ENCODE measurements at places on chromosomes 1 and 21.

DNA sequence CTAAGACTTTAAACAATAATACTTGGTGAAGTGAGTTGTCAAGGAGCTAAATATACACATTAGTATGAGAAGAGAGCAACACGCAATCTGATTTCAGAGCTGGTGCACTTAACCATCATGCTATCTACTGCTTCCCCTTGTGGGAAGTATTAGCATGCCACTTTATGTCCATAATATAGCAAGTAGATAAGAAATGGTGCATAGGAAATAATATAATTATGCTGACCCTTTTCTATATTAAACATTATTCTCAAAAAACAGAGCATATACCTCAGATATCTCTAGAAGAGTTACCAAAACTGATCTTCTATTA lies 63.4 kb downstream of the MAGI3 start:
- DNase-seq, result no peak

- DNase-seq, result no peak
These were observed at the start of gene AIRE for GRCh38 chr21:44285138-44285992. TSS of gene AIRE (plus strand) at chr21:44285876. CDS start at chr21:44286007, 131 bp downstream.

DNA sequence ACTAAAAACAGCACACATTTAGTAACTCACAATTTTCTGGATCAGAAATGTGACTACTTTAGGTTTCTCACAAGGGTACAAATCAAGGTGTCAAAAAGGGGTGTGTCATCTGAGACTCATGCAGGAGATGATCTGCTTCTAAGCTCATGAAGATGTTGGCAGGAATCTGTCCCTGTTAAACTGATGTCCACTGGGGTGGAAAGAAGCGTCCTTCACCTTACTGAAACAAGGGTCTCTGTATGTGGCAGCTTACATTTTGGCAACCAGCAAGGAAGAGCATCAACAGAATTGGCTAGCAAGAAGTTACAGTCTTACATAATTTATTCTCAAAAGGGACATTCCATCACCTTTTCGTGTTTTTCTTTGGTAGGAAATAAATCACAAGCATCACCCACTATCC lies 1223.8 kb downstream of the AMY1C start:
- no peak for DNase-seq

DNA sequence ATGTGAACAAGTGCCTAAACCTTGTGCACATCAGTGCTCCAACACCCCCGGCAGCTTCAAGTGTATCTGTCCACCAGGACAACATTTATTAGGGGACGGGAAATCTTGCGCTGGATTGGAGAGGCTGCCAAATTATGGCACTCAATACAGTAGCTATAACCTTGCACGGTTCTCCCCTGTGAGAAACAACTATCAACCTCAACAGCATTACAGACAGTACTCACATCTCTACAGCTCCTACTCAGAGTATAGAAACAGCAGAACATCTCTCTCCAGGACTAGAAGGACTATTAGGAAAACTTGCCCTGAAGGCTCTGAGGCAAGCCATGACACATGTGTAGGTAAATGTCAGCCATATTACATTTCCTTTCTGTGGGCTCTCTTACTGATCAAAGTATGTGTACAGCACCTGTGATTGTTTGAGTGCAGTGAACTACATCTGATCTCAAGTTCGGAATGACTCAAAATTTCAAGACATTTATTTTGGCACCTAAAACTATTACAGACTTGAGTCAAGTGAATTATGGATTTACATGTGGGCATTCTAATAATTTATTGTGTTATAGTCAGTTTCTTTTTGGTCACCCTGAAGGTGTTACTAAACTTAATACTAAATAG lies 196.5 kb downstream of the TPR start:
- no peak for DNase-seq

GRCh38 chr1:18666317-18666920 lies 35.8 kb downstream of the PAX7 start:
- no peak for DNase-seq

GRCh38 chr1:20355101-20355827 lies 64.6 kb downstream of the VWA5B1 start:
- no peak for DNase-seq

GRCh38 chr1:64304823-64305222 lies 101.4 kb downstream of the UBE2U start:
- DNase-seq, result no peak

DNA sequence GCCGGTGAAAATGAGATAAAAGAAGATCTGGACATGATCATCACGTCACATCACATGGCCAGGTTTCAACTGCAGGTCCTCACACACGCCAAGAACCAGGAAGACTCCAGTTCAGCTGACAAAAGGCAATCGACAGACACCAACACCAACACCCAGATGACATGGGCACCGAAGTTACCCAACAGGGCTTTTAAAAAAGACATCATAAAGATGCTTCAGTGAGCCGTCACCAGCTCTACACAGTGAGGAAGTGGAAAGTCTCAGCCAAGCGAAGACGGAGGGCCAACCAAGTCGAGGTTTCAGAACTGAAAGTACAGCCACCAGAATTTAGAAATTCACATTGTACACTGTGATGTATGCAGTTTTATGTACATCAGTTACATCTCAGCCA lies 154.3 kb upstream of the COL6A1 start:
- DNase-seq, result no peak

GRCh38 chr1:52677076-52677806 lies 20.9 kb downstream of the COA7 start:
- DNase-seq, result no peak

DNA sequence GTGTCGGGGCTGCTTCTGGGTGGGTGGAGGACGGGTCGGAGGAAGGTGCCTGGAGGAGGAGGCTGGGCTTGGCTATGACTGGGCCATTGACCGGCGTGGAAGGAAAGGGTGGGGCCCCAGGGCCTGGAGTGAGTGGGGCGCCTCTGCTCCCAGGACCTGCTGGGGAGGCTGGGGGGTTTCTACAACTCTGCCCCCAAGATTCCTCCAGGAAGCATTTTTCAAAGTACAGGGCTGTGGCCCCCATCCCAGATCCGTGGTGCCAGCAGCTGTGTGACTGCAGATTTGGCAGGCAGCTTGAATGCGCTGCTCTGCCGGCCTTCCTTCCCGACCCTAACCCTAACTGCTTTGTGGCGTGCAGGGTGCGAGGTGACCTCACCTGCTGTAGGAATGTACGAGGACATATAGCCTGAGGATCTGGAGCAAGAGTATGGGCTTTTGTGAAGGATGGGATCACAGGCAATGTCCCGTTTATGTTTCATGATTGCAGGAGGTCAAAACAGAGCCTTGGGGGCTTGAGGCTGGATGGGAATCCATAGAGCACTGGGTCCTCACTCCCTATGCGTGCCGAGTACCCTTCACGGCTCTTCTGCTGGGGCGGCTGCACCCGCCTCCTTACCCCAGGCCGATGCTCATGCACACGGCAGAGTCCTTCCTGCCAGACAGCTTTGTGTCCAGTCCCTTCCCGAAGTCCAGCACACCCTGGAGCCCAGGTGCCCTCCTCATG lies 24.7 kb downstream of the TRPM2 start:
- DNase-seq, result no peak

DNA sequence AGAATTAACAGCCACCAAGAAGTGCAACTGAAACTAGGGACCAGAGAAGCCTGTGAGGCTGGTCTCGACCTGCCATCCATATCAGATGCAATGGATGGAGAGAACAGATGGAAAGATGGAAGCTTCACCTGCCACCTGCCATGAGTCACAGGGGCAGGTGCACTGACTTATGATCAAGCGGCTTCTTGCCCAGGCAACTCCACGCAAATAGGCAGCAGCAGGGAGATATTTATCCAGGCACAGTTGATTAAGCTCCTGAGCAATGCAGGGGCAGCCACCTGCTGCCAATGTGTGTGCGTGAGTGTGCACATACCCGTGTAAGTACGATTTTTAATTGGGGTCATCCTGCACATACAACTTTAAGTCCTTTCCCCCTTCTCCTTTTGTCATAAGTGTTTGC lies 174.2 kb downstream of the PTPRU start:
- no peak for DNase-seq

DNA sequence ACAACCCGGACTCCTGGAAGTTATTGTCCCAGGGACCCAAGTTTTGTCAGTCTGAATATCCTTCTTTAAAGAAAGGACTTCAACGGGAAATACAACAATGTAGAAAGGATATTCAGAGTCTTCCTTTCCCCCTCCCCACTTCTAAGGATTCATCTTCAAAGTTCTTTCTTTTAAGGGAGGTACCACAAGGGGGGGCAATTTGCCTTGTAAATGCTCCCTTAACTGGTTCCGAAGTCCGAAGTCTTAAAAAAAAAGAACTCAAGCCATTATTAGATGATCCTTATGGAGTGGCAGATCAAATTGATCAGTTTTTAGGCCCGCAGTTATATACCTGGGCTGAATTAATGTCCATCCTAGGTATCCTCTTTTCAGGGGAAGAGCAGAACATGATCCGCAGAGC lies 47.0 kb downstream of the SERINC2 start:
- no peak for DNase-seq

DNA sequence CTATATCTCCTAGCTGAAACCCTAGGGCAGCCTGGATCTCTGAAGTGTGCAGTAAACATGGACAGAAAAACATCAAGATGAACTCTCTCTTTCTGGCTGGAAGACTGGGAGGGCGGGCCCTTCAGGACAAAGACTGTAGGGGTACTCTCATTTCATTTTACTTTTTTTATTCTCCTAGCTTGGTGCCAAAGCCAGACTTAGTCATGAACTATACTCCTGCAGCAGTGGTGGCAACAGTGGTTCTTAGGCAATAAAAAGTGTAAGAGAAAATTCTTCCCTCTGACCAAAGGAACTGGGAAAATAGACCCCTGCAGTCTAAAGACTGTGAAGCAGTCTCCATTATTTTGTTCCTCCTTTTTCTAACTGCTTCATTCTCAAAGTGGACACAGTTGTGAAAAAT lies 213.8 kb upstream of the JUN start:
- no peak for DNase-seq

- DNase-seq, result no peak
These were observed 67.3 kb downstream of the SLC35F3 start for GRCh38 chr1:233971753-233972152.

GRCh38 chr1:108357802-108358201 lies 92.3 kb upstream of the NBPF6 start:
- DNase-seq, result no peak

GRCh38 chr1:72186733-72187307 lies 95.5 kb downstream of the NEGR1 start:
- no peak for DNase-seq

- DNase-seq, result no peak
These were observed 220.0 kb upstream of the GREM2 start for GRCh38 chr1:240831922-240832321.

DNA sequence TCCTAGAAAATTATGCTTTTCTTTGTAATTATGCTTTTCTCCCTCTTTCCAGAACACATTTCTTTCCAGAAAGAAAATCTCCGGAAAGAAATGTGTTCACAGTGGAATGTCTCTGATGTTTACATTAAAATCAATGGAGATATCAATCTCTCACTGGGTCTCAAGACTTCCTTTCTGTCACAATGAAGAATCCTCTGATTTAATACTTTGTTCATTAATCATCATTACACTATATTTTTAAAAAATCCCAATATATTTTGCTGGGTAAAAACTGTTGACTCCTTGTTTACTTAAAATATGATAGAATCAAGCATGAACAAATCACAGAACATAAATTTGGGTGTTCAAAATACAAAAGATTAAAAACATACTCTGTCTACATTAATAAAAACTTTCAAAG lies 26.3 kb upstream of the TGFBR3 start:
- no peak for DNase-seq

DNA sequence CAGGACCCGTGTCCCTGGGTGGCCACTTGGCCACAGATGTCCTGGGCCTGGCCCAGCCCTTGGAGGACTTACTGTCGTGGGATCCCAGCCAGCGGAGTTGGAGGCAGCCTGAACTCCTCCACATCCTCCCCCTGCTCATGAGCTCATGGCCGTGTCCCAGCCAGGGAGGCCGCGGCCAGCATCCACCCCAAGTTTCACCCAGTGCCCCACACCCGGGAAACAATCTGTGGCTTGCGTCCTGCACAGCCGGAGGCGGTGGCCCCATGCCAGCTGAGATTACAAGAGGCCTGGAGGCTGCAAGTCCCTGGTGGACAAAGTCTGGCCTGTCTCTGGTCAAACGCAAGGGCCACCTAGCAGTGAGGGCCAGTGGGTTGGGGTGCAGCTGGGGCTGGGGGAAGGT lies 27.5 kb upstream of the TMEM52 start:
- DNase-seq, result no peak

DNA sequence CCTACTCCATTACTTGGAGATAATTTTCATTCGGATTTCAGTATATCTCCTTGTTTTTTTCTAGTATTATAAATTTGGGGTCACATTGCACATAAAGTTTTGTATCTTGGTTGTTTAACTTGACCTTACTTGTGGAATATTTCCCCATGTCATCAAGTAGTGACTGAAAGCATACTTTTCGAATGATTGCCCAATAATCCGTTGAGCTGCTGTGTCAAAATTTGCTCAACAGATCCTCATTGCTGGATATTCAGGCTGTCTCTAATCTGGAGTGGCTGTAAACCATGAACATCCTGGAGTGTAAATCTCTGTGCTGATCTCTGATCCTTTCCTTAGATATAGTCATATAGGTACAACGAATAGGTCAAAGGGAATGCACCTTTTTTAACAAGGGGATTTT lies 4.9 kb downstream of the NIPAL3 start:
- no peak for DNase-seq

DNA sequence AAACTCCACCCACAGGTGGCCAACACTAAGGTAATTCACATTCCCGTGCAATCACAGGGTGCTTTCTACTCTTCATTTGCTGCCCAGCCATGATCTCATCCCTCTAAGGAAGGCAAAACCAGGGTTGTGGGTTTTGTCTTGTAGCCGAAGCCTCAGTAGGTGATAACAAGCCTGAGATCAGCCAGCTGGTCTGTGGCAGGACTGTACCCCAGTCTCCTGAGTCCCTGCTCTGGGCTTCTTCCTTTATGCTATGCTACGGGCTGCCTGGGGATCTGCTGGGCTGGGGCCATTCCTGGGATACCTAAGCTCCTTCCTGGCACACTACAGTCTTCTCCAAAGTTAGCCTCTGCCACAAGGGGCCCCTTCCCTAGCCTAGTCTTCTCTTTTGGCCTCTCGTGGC lies 9.8 kb downstream of the PPFIA4 start:
- no peak for DNase-seq

- DNase-seq, result no peak
These were observed 216.6 kb upstream of the EDN2 start for GRCh38 chr1:41700986-41701535.

DNA sequence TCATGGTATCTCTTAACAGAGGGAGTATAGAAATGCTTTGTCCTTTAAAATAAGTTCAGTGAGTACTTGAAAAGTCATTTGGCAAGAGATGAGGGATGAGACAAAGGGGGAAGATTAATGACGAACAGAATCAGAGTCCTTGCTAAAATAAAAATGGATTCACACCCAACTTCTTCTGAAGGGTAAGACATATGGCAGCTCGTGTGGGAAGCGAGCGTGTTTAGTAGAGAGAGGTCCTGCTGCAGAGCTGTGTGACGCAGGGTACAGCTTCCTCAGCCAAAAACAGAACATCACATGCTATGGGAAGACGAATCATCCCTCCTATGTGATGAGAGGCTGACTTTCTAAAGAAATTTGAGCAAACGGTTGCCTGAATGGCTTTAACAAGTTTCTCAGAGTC lies 158.5 kb upstream of the LMO4 start:
- no peak for DNase-seq
